ENCODE measurements at places on chromosomes 3 and 15.

GRCh38 chr3:144586382-144586781 is 614.8 kb downstream of the DIPK2A start:
- DNase-seq: no peak

- no peak for DNase-seq
These were observed 63.6 kb downstream of the FAM81A start for GRCh38 chr15:59501597-59501996.

DNA sequence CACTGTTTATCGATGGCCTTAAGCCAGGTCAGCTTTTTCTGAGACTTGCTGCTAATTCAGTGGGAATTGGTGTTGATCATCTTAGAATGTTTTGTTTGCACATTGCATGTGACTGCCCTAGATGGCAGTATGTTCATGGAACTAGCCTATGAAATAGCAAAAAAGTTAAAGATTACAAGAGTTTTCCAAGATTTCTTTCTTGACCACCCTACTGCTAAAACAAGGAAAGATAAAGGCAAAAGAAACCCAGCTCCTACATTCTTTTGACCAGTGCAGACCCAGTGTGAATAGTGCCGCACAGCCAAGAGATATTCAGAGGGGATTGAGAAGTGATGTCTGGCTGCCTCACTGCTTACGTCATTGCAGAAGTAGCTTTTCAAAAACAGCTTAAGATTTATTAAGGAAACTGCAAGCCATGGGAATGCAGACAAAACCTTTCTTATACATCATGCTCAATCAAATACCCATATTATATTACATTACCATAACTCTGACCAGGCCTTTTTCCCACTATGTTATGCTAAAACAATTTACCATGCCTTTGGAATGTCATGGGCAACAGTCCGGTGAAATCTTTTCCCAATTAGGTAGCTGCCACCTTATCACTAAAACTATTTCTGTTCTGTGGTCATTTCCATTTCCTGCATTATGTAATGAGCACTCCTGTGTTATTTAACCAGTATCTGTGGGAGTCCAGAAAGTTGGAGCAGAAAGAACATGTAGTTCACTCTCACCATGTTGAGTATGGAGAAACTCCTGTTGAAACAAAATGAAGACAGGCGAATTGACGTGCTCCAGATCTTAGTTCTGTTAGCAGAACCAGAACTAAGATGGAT is 6.0 kb downstream of the PHLDB2 start:
- no peak for DNase-seq

DNA sequence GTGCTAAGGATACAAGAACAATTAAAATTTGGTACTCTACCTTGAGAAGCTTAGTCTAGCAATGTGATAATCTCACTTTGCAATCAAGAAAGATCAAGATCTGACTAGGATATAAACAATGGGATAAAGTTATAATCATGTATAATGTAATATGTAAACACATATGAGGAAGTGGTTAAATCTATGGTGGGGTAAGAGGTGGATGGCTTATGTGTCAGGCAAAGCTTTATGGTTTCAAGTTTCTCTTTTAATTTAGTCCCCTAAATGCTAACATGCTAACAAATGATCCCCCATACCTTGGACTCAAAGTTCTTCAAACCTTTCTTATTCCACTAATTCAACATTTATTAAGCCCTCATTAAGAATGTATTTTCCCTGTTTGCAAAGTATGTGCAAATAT is 2.5 kb downstream of the RSL24D1 start:
- DNase-seq: no peak

GRCh38 chr3:24480497-24480896 is 14.2 kb downstream of the THRB start:
- no peak for DNase-seq

GRCh38 chr15:83898361-83898760 is 244.4 kb downstream of the ADAMTSL3 start:
- no peak for DNase-seq

- DNase-seq: no peak
These were observed 5.9 kb upstream of the CD47 start for GRCh38 chr3:108096532-108097321.

All from thymus (tissue), 14 donors.